ENCODE measurements at places on chromosomes 16 and 17. TPM values are rescaled to one million over a fixed set of nuclear protein-coding genes. Genes with fewer than 3 reads are reported as not detected.

UBALD2 gene
- 52.7 TPM for total RNA-seq

GP2 gene
- total RNA-seq: not detected

DNAI2 gene
- not detected for total RNA-seq

LAT gene
- total RNA-seq: 5.1 TPM
